ENCODE measurements at places on chromosomes 16 and 17.
A peak's percentile ranks its signal among the peaks of the same experiment; 100 is the strongest.

DNA sequence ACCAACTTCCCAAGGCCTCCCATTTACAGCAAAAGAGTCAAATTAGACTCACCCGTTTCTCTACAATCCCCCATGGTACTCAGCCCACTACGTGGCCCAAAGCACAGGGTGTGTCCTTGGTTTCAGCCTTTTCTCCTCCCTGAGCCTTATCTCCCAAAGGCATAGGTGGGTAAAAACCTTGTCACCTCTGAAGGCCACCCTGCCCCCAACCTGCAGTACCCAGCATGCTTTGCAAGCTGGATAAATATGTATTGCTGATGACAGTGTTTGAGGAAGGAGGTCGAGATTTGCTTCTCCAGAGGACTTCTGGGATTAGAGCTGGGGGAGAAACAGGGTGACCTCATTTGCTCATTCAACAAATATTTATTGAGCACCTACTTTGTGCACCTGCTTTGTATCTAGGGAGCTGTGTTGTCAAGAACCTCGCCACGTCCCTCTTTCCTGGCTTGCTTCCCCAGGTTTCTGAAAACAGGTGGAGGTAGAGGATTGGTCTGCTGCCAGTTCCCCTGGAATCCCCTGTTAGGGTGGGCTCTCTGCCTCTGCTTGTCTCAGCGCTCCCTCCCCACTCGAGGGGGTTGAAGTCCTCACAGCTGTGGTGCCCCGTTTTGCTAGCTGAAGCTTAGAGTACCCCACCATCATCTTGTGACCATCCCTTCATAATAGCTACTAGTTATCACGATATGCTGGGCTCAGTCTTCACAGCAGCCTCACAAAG lies 3.0 kb downstream of the LASP1 start:
- no peak for DNase-seq

DNA sequence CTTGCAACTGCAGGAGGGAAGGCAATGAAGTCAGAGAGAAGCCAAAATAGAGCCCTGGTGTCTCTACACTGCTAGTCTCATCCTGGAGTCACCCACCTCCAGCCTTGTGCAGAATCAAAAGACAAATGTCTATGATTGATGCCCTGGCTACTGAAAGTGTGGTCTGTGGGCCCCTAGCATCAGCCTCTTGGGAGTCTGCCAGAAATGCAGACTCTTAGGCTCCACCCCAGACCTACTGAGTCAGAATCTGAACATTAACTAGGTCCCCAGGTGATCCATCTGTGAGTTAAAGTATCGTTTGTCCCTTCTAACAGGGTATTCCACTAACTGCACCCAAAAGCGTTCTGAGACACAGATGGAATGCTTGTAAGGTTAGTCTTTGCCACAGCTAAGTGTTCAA lies 21.2 kb downstream of the EARS2 start:
- no peak for DNase-seq

DNA sequence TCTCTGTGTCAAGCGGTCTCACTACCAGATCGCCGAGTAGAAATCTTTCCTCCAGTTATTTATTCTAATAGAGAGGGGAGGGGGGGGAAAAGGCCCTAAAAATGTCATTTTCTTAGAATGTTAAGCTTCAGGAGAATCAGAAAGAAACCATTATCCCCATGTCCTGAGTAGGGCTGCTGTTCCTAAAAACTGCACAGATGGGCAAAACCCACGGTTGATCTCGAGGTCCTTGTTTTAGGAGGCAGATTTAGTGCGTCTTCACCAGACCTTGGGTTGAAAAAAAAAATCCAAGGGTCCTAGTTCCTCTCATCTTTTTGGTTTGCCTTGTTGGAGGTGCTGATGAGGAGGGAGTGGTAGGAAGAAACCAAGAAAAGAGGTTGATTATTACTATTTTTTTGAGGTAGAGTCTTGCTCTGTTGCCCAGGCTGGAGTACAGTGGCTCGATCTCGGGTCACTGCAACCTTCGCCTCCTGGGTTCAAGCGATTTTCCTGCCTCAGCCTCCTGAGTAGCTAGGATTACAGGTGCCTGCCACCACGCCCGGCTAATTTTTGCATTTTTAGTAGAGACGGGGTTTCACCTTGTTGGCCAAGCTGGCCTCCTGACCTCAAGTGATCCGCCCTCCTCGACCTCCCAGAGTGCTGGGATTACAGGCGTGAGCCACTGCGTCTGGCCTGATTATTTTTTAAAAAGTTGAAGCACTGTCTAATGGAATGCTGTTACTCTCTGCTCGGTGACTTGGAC lies 1.4 kb downstream of the CBFB start:
- no peak for DNase-seq

- no peak for DNase-seq
These were observed 595.4 kb downstream of the MAF start for GRCh38 chr16:79005096-79005495.

DNA sequence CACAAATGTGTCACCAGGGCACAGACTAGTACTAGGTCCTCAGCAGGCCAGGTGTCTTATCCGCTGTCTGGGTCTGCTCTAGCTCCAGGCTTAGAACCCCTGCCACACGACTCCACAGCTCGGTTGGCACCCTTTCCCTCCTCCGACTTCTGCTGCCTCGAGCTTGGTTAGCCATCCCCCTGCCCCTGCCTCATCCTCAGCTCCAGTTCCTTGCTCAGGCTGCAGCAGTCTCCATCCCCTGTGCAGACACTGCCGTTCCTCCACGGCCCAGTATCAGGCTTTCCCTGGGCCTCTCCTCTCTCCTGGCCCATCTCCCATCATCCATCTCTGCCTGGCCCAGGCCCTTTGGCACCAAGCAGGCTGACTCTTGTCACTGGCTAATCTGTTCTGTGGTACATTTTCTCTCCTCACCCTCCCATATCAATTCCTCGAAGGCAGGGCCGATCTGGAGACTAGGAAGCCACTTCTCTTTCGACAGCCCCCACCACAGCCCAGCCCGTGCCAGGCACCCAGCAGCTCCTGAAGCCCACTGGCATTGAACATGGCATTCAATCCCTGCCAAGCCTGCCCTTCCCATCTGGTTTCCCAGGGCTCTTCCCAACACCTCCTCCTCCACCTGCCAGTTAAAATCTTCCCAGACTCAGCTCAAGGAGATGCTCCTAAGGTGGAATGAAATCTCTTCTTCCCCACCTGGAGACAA lies 1.4 kb upstream of the GRN start:
- no peak for DNase-seq

- no peak for DNase-seq
These were observed 3.9 kb downstream of the SLC47A2 start for GRCh38 chr17:19712436-19713004.

DNA sequence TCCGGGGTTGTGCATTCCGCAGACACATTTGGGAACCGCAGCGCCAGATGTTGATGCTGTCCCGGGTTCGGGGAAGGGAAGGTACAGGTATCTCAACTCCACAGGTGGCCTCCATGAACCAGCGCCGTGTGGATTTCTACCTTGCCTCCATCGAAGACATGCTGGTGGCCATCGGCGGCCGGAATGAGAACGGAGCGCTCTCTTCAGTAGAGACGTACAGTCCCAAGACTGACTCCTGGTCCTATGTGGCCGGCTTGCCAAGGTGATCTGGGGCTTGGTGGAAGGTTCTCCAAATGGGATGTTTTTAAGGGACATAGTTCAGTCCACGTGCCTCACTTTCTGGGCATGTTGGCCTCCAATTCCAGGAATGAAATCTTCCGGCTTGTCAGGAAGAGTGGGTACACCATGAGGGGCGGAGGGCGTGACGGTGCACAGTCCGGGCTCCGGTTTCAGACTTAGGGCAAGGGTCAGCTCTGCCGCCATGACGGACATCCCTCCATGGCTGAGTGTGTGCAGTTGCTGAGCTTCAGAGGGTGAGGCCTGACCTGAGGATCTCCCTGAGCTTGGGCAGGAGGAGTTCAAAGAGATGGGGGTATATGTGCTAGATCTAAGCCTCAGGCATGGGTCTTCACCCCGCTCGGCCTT lies 11.5 kb downstream of the KLHL36 start:
- no peak for DNase-seq

- peak; percentile 48 for DNase-seq
These were observed 7.7 kb upstream of the TBKBP1 start for GRCh38 chr17:47686276-47686635.

DNA sequence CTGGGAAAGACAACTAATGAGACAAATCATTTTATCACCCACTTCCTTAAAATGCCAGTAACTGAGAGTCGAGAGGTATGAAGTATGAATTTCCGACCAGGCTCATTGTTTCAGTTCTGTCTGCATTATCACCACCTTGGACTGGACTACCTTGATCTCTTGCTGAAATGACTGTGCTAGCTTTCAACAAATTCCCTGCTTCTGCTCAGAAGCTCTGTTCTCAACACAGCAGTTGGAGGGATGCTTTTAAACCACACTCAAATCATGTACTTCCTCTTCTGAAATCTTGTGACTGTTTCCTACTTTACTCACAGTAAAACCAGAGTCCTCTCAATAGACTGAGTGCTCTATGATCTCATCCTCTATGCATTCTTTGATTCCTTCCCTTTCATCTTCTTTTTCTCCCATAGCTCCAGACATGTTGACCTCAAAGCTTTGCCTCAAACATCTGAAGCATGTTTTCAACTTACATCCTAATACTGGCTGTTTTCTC lies 195.8 kb downstream of the KCNJ2 start:
- peak; percentile 17 for DNase-seq

DNA sequence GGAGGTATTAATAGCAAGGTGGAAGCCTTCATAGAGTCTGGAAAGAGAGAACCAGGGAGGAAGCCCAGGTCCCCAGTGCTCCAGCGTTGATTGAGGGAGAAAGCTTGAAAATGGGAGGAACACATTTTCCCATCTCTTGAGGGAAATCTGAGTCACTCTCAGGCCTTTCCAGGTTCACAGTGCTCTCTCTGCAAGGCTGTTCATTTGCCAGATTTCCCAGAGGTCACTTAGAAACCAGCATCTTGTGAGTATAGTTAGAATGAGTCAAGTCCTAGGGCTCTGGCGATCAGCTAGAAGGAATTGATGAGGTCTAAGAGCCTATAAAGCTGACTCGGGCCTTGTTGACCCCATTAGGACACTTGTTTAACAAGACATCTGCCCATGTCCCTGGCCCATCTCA lies 17.7 kb upstream of the ZNF594 start:
- DNase-seq = peak; percentile 49

GRCh38 chr17:74380959-74381808 lies 13.9 kb downstream of the GPR142 start:
- DNase-seq = no peak

GRCh38 chr17:69634844-69635243 lies 220.3 kb downstream of the MAP2K6 start:
- DNase-seq = no peak

- DNase-seq = no peak
These were observed 42.9 kb downstream of the GAS7 start for GRCh38 chr17:10155371-10156076.

- DNase-seq = no peak
These were observed 23.6 kb upstream of the GPRC5C start for GRCh38 chr17:74408262-74408661.

- DNase-seq = no peak
These were observed 54.8 kb downstream of the GPATCH8 start for GRCh38 chr17:44448412-44448811.

DNA sequence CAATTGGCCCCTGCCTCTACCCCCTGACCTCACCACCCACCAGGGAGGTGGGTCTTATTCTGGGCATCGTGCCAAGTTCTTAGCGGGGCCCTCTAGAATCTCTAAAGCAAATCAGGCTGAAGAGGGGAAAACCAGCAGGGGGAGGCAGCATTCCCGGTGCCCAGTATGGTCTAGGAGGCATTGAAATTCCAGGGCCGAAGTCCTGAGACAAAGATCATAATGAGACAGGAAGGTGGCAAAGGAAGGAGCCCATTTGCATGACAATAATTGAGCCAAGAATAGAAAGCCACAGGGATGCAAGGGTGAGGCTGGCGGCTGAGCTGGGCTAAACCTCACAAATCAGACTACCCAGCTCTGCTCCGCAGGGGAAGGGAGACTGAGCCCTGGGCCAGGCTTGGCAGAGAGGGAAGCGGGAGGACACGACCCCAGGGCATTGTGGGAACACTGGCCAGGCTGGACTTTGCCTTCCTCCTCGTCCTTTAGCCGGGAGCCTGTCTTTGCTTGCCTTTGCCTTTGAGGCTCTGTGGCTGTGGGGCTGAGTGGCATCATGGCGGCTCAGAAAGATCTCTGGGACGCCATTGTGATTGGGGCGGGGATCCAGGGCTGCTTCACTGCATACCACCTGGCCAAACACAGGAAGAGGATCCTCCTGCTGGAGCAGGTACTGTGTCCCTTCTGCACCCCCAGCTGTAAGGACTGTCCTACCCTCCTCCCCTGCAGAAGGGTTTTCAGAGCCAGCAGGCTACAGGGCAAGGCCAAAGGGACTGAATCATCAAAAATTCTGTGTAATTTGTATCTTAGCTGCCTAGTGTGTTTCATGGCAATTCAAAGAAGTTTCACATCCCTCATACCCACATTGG lies at the start of gene PIPOX:
Gene PIPOX (plus strand): TSS at position 463 of the 860 bp plus-strand sequence. CDS start 85 bp downstream, at position 548.
- no peak for DNase-seq

DNA sequence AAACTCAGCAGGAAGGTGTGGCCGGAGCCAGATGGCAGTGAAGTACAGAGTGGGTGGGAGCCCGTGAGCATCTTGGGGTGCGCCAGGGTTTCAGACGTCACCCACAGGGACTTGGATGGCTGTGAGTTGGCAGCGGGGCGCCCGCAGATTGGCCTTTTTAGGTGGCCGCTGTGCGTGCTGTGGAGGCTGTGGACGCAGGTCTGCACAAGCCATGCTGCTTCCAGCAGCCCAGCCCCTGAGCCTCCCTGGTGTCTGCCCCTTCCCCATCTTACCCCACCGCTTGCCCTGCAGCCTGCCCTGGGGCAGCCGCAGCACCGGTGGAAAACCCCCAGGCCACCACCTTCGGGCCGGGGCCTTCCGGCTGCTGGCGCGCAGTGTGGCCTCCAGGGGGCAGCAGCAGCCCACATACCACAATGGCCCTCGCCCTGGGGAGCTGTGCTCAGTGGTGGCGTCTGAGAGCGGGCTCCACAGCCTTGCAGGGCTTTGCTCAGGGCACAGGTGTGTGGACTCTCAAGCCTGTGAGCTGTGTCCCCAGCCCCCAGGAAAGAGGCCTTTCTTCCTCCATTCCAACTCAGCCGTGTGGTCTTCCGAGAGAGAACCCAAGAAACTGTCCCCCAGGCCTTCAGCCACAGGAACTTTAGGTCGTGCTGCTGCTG lies 11.8 kb downstream of the ENDOV start:
- no peak for DNase-seq

- peak; percentile 71 for DNase-seq
These were observed 102.0 kb downstream of the GRIN2A start for GRCh38 chr16:10080051-10080772.

DNA sequence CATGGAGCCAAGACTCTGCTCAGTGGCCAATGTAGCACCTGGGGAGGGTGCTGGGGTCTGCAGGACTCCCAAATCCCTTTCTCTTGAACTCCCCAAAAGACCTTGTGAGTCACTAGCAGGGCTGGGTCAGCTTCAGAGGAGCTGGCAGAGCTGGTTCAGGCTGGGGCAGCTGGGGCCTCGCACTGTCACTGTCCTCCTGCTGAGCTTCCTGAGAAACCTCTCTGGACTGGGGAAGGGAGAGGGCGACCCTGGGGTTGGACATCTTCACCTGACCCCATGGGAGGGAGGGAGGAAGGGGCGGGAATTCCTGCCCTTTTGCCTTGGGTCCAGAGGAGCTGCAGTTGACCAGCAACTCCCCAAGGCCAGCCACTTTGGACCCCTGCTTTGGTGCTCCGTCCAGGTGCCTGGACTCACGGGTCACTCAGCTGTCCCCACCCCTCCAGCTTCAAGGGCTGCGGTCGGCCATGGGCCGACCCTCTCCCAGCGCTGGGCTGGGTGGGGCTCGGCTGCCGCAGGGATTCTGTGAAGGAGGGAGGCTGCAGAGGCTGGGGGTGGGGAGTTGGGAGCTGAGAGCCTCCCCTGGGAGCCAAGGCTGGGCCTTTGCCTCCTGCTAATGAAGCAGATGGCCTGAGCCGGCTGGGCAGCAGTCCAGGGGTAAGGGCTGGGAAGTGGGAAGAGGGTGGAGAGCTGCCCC lies 9.2 kb downstream of the FMNL1 start:
- no peak for DNase-seq

Measured in GM04503 (cell line).